ENCODE measurements at places on chromosomes 11 and 22.

DNA sequence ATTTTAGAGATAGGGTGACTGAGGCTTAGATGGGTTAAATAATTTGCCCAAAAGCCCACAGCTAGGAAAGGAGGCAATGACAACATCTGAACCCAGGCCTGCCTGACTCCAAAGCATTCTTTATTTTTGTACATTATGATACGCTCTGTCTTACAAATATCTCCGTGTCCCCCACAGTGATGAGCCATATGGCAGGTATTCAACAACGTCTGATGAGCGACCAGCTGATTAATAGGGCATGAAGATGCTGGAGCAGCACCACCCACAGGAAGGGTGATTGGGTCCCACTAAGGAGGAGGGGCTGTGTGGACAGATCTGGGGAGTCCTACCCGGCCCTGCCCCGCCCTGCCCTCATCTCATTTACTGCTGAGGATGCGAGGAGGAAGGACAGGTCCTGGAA lies 380.6 kb downstream of the CADM1 start:
- no peak for DNase-seq

GRCh38 chr11:134791102-134791501 lies 379.1 kb upstream of the B3GAT1 start:
- no peak for DNase-seq

DNA sequence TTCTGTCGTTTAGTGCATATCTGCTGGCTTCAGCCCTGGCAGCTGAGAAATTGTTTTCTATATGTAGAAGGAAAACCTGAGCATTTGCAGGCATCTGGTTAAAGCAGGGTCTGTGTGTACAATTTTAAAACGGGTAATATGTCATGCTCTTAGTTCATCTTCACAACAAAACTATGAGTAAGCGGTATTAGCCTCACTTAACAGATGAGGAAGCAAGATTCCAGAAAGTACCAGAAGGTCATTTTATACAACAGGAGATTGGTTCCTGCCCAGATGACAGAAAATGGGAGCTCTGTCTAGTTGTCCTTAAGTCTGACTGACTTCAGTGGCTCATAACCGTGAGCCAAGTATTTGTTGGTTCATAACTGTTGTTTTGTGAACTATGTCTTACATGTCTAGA lies 1.1 kb downstream of the TIMM10B start:
- DNase-seq: no peak

DNA sequence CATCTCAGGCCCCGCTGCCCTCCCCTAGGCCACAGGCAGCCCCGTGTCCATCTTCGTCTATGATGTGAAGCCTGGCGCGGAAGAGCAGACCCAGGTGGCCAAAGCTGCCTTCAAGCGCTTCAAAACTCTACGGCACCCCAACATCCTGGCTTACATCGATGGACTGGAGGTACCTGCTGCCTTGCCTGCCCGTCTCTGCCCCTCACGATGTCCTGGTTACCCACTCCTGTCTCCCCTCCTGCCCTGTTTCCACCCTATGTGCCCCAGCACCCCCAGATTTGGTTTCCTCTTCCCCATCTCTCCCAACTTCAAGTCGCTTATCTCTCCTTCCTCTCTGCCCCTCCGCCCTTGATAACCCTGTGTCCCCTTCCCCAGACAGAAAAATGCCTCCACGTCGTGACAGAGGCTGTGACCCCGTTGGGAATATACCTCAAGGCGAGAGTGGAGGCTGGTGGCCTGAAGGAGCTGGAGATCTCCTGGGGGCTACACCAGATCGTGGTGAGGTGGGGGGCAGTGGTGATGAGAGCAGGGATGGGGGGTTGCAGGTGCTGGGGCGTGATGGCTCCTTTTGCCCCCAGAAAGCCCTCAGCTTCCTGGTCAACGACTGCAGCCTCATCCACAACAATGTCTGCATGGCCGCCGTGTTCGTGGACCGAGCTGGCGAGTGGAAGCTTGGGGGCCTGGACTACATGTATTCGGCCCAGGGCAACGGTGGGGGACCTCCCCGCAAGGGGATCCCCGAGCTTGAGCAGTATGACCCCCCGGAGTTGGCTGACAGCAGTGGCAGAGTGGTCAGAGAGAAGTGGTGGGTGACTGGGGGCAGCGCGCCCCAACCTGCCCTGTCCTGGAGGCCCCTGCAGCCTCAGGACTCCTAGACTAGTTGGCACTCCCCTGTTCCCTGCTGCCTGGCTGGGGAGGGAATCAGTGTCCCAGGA lies 930 bp downstream of the SCYL1 start:
- no peak for DNase-seq

GRCh38 chr11:65086809-65087208 lies 2.8 kb downstream of the ZFPL1 start:
- no peak for DNase-seq

DNA sequence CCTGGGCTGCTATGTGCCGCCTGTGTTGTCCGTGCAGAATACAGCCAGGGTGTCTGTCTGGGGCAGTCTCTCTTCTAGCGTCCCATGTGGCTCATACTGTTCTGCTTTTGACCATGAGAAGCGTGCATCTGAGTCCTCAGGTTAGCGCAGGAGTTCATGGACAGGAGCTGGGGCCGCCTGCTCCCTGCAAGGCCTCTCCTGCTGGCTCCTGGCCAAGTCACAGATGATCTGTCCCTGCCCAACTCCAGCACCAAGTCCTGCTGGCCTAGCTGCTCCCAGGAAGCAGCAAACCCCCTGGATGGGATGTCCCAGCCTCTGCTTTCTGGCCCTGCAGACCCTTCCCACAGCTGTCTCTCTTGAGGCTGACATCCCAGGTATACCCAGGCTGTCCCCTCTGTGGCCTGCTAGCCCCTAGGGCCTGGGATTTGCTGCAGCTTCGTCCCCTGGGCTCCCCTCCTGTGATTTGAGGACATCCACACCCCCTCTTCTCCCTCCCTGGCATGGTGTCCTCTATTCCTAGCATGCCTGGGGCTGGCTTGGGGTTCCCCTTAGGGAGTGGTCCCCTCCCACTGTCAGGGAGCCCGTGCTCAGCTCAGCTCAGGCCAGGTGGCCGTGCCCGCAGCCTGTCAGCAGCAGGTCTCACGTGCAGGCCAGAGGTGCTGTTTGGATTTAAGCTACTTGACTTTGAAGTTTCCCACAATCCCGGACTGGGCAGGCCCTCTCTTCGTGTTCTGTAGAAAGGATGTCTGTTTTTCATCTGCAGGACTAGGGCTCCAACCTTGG lies 17.8 kb downstream of the PRR5 start:
- no peak for DNase-seq

GRCh38 chr22:45429981-45430775 lies 16.7 kb downstream of the RIBC2 start:
- no peak for DNase-seq

GRCh38 chr22:20254975-20255946 lies 12.9 kb downstream of the RTN4R start:
- DNase-seq: peak; percentile 52

DNA sequence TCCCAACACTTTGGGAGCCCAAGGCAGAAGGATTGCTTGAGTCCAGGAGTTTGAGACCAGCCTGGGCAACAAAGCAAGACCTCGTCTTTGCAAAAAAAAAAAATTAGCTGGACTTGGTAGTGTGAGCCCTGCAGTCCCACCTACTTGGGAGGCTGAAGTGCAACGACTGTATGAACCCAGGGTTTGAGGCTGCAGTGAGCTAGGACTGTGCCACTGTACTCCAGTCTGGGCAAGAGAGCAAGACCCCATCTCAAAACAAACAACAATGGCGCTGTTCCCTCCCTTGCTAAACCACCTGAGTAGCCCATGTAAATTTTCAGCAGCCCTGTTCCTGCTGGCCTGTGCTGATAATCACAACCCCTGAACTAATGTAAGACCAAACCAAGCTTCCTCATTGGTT lies 3.1 kb downstream of the LAMTOR1 start:
- DNase-seq: no peak

GRCh38 chr11:33907421-33907820 lies 15.5 kb upstream of the LMO2 start:
- no peak for DNase-seq

DNA sequence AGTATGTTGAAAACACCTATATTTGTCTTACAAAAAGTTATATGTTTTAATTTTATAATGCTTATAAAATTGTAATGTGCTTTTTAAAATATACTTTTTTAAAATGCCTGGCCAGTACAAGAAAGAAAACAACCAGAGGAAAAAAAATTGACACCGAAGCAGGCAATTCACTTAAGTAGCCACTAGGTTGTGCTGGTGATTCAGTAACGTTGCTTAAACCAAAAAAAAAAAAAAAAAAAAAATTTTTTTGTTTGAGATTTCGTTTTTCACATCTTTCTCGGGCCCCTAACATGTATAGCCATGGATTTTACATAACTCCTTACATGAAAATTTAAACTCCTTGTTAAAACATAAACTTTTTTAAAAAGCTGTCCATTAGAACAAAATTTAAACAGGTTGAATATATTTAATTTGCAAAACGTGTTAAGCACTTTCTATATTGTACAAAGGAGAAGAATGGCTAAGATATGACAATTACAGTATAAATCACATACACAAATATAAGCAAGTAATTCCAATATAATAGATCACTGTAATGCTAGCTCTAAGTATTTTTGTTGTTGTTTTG lies 9.2 kb downstream of the OR8B4 start:
- DNase-seq: peak; percentile 38

DNA sequence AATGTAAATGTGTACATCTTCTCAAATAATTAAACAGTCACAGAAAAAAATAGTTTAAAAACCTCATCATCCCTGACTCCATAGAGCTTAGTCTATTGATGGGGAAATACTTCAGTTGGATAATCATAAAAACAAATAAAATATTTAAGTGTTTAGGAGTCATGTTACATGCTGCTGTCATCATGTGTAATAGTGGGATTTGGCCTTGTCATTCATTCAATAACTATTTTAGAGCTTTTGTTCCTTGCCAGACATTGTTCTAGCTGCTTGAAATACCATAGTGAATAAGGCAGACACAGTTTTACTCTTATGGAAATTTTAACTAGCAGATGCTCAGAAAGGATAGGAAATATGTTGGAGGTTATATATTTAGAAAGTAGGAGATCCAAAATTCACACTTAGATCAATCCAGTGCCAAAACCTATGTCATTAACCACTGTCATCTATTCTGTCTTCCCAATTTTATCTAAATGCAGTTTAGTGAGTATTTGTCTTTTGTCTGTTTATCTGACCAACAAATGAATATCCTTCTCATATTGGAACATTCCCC lies 324.7 kb downstream of the CASP12 start:
- DNase-seq: no peak

- DNase-seq: no peak
Observed at GRCh38 chr11:70278994-70279393, 8.5 kb downstream of the PPFIA1 start.

GRCh38 chr22:45008186-45008681 lies 1.6 kb downstream of the PHF21B start:
- no peak for DNase-seq

GRCh38 chr11:60831501-60832079 lies 10.3 kb upstream of the CCDC86 start:
- peak; percentile 60 for DNase-seq

DNA sequence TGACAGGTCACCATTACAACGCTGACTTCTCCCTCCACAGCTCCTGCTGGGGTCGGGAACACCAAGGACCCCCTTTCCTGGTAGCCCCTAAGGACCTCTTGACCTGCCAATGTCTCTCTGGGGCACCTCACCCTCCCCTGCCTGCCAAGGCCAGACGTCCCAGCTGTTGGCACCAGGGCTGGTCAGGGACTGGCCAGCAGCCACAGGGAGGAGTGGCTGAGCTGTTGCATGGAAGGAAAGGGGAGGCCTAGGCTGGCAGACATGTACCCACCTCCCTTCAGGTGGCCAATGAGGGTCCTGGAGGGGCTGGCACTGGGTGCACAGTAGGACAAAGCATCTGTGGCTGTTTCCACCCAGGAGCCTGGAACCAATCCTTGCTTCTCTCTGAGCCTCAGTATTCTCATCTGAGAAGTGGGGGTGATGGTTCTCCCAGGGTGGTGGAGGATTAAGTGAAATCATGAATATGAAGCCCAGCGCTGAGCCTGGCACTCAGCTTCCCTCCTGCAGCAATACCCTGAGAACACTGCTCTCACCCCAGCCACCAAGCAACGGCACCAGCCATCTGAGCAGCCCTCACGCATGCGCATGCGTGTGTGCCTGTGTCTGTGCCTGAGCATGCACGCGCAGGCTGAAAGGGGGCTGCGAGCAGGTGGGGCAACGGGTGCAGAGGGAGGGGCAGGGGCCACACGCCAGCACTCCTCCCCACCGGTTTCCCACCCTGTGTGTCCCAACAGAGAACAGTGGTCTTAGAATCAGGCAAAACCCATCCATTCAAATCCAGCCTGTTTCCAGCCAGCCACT lies 5.9 kb downstream of the KCNJ4 start:
- peak; percentile 60 for DNase-seq

GRCh38 chr11:134727636-134728035 lies 315.6 kb upstream of the B3GAT1 start:
- DNase-seq: no peak

DNA sequence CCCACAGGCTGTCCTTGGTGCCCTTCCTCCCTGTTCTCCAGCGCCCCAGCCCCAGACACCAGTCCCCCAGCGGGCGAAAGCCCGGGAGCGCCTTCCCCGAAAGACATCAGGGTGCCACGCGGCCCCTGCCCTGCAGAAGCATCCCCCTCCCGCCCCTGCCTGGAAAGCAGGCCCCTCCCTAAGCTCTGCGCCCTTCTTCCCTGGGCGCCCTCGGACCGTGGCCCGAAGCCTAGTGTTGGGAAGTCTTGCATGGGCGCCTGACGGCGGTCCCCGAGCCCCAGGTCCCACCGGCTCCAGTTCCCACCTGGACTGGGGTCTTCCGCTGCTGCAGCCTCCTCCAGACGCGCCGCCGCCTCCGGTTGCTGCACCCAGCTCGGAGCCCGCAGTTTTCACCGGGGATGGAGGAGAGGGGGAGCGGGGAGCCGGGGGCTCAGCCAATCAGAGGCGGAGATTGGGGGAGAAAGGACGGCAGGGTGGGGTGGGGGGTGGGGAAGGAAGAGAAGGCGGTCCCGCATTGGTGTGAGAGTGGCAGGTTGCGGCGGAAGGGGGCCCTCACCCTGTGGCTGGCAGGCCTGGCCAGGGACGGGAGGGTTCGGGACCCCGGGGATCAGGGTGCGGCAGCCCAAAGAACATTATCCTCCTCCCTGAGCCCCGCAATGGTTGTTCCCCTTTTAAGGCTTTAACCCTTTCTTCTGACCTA lies at the start of gene THY1:
Gene THY1, minus strand, starts transcription at position 364 of the 700 bp plus-strand sequence. CDS start 2,267 bp downstream, outside the sequence.
- DNase-seq: no peak

DNA sequence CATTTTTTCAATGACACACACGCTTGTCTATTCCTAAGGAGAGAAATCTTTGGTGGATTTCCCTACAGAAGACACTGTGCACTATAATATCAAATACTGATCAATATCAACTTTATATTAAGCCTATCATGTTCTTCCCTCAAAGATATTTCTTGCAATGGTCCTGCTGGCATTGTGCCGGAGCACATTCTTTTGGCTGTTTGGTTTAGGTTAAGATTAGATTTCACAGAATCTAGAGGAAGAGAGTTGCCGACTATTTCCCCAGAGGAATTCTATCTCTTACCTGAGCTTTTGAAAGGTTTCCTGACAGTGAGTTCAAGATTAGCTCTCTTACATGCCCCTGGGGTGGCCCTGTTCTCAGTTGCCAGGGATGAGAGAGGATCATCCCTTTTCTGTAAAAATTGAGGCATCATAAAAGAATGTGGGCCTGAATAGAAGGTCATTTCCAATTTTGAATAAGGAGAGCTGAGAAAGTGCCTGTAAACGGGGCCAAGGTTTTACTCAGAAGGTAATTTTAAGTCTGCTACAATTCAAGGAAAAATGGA lies 180.6 kb upstream of the ARHGAP20 start:
- no peak for DNase-seq
